ENCODE measurements at places on chromosomes 12 and 14.

DNA sequence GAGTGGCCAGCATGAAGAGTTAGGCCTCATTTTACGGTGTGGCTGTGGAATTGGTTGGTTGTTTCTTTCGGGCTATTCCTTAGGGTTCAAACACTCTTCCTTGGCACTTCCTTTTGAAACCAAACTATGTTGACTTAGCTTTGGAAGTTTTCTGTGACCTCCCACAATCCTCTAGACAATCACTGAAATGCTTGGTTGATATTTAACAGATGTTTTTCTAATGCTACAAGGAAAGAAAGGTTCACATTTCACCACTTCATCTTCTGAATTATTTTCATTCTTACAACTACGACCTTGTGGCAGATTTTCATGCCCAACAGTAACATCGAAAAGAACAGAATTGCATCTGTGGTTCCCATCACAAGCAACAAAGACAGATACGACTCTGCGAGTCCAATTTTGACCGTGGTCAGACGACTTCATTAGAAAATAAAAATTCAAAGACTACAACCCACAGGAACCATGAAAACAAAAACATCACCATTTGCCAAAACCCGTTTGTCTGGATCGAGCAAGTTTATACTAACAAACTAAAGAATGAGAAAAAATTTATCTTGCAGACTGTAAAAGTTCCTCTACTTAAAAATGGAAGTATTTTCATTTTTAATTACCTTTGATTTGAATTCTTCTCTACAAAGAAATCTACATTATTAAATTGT is 16.9 kb downstream of the PRKAB1 start:
- DNase-seq = no peak

DNA sequence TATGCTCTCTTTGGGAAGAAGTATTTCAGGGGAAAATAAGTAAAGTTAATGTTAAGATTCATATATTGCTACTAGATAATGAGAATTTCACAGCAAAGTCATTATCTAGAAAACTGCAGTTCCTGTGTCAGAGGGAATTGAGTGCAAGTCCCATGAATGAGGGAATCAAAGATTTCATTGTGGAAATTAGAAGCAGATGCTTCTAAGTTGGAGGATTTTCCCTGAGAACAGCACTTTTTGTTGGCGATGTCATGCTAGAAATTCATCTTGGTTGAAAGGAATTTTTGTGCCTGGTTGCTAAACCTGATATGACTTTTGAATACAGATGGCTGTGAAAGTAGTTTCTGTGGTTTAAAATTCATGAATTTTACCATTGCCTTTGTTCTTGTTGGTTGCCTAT is 25.6 kb downstream of the FRMD6 start:
- no peak for DNase-seq

- no peak for DNase-seq
Observed at GRCh38 chr12:63894132-63894531, 49.6 kb downstream of the SRGAP1 start.

DNA sequence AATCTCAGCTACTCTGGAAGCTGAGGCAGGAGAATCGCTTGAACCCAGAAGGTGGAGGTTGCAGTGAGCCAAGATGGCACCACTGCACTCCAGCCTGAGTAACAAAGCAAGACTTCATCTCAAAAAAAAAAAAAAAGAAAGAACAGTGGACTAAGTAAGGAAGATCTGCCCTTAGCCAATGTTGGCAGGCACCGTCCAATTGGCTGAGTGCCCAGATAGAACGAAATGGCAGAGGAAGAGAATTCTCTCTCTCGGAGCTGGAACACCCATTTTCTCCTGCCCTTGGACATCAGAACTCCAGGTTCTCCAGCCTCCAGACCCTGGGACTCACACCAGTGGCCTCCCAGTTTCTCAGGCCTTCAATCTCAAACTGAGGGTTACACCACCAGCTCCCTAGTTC is 49.9 kb downstream of the ESR2 start:
- DNase-seq = no peak

DNA sequence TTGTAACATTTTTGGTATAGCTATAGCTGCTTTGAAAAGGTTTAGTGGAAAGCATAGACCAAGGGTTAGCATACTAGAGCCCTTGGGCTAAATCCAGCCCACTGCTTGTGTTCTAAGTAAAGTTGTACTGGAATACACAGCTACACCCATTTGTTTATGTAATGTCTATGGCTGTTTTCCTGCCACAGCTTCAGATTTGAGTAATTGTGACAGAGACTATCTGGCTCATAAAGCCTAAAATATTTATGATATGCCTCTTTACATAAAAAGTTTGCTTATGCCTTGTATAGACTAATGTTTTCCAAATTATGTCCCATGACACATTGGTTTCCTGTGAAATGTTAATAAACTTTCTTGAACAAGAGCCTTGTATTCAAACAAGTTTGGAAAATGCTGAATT is 234.8 kb upstream of the ATP2B1 start:
- DNase-seq = no peak

GRCh38 chr14:28762303-28762954 is 4.2 kb upstream of the FOXG1 start:
- no peak for DNase-seq
